ENCODE measurements at places on chromosomes 1 and 21.

DNA sequence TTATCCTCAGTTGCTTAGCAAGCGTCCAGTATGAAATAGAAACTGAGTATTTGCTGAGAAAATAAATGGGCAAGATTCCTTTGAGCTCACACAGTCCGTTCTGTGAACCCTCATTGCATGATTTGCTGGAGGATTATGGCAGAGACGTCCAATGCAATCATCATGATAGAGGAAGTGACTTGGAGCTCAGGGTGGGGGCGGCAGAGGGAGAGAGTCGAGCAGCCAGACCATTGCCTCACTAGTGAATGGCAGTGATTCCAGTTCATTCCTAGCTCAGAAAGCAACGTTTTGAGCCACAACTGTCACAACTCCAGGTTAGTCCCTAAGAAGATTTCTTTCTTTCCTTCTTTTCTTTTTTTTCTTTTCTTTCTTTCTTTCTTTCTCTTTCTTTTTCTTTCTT is 27.5 kb upstream of the COL9A2 start:
- peak; percentile 32 for DNase-seq

DNA sequence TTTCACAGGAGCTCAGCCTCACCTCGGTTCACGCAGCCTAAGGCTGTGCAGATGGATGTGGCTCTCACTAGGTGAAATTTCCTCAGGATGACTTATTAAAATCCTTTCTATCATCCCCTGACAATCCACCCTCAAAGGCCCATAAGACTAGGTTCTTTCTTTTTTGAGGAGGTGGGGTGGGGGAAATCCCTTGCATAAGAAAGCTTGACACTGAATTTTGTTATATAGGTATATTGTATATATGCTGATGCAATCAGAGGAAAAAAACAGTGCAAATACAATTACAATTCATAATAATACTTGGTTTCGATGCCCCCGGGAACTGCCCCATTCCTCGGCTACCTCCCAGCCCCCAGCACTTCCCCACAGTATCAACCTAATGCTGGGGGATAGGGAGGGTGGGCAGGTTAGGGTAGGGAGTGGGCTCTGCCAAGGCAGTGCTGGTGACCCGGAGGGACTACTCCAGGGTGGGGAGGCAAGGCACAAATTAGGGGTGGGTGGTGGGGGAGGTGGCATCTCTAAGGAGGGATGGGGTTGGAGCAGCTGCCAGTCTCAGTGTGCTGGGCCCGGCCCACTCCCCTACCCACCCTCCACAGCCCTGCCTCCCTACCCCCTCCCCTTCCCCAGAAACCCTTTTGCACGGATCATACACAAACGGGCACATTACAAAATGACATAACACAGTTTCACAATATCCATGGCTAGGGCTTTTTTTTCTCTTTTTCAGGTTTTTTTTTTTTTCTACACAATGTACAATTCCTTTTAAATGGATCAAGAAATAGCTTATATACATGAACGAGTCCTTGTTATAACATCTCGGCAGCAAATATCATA is 30.9 kb downstream of the SLC27A3 start:
- DNase-seq: no peak

DNA sequence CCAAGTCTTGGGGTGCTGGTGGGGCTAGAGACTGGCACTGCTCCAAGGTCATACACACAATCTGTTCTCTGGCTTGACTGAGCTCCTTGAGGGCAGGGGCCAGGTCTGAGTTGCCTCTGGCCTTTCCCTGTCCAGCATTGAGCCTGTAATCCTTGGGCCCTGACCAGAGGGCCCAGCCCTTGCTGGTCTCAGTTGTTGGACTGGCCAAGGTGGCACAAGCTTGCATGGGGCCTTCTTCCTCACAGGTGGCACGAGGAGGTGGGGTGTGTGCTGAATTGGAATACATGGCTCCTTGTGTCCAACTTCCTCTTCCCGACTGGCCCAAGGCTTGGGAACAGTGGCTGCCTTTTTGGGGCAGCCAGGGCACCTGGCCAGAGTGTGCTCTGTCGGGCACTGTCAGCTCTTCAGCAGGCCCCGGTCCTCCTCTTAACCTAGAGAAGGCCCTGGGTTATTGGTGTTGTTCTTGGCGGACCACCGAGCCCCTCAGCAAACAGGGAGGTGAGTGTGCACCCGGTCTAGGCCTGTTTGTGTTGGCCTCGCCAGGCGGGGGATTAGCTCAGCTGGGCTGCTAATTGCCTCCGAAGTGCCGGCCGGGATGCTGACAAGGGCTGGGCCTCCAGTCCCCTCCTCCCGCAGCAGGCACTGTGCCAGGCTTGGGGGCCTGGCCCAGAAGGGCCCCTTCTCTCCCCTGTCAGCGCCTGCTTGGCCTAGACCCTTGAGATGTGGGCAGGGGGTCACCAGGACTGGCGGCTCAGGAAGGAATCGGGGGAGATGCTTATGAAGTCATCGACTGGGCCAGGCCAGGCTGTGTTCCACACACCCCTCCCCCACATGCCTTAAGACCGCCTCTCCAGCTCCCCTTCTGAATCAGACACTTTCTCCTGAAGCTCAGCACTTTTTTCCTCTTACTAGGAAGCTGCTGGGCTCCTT is 28.5 kb downstream of the WNT4 start:
- no peak for DNase-seq

- DNase-seq: no peak
Observed at GRCh38 chr1:1602304-1602967, 2.5 kb upstream of the FNDC10 start.

GRCh38 chr1:203451836-203452784 is 23.5 kb upstream of the PRELP start:
- DNase-seq: no peak

GRCh38 chr1:2084306-2084705 is 34.1 kb downstream of the PRKCZ start:
- no peak for DNase-seq

DNA sequence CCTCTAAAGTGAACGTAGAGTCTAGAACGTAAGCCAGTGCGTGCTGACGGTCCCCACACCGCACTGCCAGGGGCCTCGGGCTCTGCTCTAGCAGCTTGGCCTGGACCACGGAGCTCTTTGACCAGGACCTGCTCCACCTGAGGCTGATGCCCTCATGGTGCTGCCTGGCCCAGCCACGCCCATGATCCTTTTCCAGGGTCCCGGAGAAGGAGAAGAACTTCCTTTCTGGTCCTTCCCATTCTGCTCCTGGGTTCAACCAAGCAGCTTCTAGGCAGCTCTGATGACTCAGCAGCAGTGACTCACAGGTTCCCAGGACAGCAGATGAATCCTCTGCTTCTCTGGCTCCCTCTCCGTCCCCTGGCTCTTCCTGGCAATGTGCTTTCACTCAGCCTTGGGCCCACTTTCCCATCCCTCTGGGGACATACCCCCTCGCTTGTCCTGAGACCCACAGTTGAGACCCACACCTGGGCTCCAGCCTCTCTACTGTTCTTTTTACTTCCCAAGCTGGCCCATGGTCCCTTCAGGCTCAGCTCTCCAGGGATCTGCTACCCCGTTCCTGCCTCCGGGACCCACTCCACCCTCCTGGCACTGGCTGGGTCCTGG is 246.3 kb upstream of the RAB4A start:
- DNase-seq: no peak

- no peak for DNase-seq
Observed at GRCh38 chr1:16120940-16121410, 34.9 kb downstream of the EPHA2 start.

GRCh38 chr1:2150801-2151200 is 43.8 kb downstream of the FAAP20 start:
- DNase-seq: no peak

- no peak for DNase-seq
Observed at GRCh38 chr21:32377991-32378390, 14.8 kb downstream of the URB1 start.

- no peak for DNase-seq
Observed at GRCh38 chr1:41456847-41457540, 27.5 kb downstream of the EDN2 start.

DNA sequence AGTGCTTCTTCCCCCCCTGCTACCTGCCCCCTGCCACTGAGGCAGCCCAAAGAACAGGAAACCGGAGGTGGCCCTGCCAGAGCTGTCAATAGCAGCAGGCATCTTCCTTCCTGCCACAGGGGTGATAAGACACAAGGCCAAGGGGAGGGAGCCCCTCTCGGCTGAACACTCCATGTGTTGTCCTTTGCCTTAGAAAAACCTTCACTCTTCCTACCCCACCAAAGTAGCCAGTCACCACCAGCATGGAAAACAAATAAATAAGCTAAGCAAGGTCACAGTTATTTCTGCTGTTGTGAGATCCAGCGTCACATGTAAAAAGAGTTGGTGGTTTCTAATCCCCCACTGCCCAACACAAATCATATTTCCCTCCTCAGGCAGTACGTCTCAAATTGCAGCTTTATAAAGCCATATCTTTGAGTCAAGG is 104.8 kb upstream of the DPT start:
- DNase-seq: no peak

DNA sequence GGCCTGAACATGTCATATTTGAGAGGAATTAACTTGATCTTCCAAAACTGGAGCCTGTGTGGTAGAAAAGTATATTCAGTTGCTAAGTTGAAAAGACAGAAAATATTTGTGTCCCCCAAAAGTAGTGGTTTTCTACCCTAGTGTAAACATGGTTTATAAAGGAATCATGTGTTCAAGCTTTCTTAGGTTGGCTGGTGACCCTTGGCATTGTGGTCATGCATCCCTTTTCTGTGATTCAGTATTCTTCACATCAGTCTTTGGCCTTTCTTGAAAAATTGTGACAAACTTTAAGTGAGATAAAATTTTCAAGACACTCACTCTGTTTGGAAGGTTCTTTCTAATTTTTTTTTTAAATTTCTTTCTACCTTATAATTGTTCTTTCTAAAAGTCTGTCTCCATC is 193.2 kb downstream of the DHRS3 start:
- DNase-seq: no peak

All from putamen (tissue), 1 donor.